ENCODE measurements at places on chromosomes 1 and 21. TPM values are rescaled to one million over a fixed set of nuclear protein-coding genes. Genes with fewer than 3 reads are reported as not detected.
A peak's percentile ranks its signal among the peaks of the same experiment; 100 is the strongest.

LGR6 gene
- 0.78 TPM for total RNA-seq

TNFRSF4 gene
- not detected for total RNA-seq

TMEM51 gene
- total RNA-seq, result 9.5 TPM

EPHA10 gene
- not detected for total RNA-seq

KCNE1 gene
- 0.45 TPM for total RNA-seq

GRCh38 chr1:58620926-58621325, 43.9 kb upstream of the TACSTD2 start:
- DNase-seq, result no peak

DNA sequence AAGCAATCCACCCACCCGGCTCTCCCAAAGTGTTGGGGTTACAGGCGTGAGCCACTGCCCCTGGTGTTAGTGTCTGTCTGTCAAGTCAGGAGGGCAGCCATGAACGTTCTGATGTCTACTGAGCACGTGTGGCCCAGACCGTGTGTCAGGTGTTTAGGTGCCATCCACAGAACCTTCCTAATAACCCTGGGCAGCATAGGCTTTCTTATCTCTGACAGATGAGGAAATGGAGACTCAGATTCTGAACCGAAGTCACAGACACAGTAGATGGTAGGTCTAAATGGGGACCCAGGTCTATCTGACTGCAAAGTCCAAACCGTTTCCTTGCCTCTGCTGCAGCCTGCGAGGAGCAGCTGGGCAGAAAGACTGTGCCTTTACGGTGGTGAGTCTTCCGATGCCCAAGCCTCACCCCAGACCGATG, 622 bp upstream of the IL6R start:
- no peak for DNase-seq

DNA sequence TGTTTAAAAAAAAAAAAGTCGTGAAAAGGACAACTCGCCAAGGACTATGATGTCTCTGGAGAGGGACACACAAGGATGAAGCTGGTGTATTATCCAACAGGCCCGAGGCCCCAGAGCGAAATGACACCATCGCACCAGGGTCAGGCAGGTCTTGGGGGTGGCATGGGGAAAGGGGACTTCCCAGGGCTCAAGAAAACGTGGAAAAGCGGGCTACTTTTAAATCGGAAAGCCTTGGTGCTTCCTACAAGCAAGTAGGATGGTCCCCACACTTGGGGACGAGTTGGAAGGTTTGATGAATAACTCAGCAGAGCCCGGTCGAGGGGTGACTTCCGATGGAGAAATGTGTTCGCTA, 505 bp upstream of the GNPAT start:
- peak; percentile 18 for DNase-seq

GRCh38 chr1:240608707-240609106, 3.2 kb downstream of the GREM2 start:
- no peak for DNase-seq

DNA sequence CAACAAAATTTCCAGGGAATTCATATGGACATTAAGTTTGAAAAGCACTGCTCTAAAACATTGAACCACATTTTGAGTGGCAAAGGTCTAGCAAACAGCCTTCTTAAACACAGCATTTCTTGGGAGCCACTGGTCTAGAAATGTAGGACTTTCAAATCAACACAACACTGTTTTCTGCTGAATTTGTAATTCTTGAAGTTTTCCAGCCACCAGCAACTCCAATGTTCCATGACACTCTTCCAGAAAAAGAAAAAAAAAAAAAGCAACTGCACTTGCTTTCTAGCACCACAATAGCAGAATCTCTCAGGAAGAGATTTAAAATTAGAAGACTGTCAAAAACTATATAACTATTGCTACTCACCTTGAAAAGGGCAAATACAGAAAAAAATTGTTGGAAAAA, 4.5 kb downstream of the SYDE2 start:
- no peak for DNase-seq
